NCI-H187 treated with DMSO at 0.1 percent for 48 hours (cell line): ENCODE measurements at places on chromosomes 2 and 18.

DNA sequence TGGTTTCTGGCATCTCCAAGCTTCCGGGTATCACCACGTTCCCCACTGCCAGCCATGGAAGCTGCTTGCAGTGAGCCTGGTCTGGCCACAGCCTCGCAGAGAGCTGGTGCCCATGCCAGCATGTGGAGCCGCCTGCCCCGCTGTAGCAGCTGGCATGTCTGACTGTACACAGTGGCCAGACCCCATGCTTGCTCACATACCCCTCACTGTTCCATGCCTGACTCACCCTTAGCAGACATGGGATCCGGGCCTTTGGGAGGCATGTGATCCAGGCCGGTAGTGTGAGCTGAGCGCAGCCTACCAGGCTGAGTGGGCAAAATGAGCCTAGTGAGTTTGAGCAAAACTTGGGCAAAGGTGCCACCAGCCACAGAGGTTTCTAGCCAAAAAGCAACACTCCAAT lies 18.8 kb upstream of the RPRD1A start:
- DNase-seq: no peak

GRCh38 chr2:68121873-68122679 lies 35.6 kb upstream of the PNO1 start:
- DNase-seq: no peak

DNA sequence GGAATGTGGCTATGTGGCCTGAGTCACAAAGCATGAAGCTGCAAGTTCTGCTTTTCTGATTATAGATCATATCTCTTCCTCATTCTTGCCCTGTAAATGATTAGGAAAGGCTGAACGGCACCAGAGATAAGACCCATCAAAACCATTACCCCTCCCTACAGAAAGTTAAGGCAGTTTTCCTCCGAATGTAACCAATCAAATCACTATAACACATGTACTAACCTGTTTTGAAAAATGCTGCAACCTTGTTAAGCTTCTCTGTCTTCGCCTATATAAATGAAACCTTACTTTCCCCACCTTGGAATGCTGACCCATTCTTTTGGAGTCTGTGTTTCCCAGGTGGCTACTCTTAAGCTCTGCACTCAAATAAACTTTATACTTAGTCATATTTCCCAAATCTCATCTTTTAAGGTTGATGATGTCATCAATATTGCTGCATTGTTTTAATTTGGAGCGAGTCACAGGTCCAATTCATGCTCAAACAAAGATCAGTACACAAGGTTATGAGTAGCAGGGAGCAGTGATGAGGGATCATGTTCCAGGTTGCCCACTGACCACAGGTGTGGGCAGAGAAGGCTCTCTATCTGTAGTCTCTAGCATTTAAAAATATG lies 662.3 kb downstream of the IRS1 start:
- DNase-seq: no peak

DNA sequence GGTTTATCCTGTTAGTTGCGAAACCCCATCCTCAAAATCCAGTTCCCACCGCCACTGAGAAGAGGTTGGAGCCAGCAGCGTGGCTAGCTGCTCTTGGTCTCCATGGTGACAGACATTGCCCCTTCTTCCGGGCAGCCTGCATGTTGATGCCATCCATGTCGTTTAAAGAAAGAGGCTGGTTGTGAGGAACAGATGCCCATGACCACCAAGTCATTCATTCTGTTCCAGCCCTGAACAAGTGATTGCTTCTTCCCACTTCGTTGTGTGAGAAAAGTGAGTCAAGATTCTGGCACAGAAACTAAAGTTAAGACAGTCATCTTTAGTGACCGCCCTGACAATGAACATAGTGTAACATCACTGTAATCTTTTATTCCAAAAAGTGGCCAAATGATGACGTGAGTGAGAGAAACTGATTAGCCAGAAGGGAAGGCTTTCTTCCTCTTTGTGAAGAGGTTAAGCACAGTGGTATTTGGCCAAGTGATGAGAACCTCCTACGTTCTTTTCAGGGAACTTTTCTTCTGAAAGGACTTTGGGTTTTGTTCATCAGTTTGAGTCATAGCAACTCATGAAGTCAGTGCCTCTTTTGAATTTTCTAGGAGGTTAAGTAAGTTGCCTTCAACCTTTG lies 272.5 kb downstream of the GALR1 start:
- DNase-seq: no peak

DNA sequence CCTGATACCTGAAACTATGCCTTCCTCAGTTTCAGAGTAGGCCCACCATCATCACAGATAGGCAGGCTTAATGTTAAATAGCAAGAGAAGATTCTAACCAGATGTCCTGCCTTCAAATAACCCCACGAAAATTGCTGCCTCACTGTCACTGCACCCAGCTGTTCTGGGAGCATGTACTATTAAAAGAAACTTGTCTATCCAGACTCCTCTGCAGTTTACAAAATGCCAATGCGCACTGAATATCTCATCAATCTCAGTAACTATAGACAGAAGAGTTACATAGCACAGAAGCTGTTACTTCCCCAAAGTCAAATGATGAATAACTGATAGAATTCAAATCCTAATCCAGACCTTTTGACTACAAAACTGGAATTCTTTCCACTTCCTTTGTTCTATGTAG lies 43.9 kb downstream of the WDR75 start:
- no peak for DNase-seq

- DNase-seq: no peak
These were observed 306.7 kb upstream of the MMADHC start for GRCh38 chr2:149894226-149894625.

DNA sequence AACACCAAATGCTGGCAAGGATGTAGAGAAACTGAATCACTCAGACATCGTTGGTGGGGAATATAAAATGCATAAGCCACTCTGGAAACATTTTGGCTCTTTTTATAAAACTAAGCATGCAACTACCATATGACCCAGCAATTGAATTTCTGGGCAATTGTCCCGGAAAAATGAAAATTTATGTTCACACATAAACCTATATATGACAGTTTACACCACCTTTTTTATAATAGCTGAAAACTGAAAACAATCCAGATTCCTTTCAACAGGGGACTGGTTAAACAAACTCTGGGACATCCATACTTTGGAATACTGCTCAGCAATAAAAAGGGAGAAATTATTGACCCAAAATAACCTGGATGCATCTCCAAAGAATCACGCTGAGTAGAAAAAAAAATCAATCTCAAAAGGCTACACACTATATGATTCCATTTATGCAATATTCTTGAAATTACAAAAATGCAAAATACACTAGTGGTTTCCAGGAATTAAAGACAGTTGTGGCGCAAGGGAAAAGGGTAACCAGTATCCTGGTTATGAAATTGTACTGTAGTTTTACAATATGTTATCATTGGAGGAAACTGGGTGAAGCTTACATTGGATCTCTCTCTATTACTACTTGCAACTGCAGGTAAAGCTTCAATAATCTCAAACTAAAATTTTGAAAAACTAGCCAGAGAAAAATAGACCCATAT lies 130.2 kb upstream of the PID1 start:
- DNase-seq: no peak

DNA sequence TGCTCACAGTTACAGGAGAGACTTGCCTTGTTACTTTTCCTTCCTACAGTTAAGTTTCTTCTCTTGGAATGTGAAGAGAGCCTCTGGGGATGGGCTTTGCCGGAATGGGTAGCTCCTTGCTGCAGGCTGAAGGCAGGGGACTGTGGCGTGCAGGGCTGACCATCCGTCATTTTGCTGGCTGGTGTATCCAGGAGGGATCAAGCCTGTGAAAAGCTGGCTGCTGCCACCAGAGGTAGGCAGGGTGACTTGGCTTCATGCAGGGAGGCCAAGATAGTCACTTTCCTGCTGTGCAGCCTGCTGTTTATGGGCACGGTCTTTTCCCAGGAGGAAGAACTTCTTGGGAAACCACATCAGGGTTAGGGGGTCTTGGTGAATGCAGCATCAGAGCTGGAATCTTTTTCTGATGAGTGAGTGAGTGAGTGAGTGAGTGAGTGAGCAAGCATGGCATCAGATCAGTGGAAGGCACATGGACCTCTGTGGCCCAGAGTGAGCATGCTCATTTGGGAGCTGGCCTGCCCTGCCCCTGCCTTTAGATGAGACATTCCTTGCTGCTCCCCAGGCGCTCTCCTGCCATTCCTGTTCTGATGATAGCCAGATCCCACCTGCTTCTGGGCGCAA lies 33.0 kb downstream of the FHOD3 start:
- no peak for DNase-seq
